ENCODE measurements at places on chromosomes 7 and 10.

- no peak for DNase-seq
Measured at GRCh38 chr7:84102213-84102612, 92.4 kb downstream of the SEMA3A start.

DNA sequence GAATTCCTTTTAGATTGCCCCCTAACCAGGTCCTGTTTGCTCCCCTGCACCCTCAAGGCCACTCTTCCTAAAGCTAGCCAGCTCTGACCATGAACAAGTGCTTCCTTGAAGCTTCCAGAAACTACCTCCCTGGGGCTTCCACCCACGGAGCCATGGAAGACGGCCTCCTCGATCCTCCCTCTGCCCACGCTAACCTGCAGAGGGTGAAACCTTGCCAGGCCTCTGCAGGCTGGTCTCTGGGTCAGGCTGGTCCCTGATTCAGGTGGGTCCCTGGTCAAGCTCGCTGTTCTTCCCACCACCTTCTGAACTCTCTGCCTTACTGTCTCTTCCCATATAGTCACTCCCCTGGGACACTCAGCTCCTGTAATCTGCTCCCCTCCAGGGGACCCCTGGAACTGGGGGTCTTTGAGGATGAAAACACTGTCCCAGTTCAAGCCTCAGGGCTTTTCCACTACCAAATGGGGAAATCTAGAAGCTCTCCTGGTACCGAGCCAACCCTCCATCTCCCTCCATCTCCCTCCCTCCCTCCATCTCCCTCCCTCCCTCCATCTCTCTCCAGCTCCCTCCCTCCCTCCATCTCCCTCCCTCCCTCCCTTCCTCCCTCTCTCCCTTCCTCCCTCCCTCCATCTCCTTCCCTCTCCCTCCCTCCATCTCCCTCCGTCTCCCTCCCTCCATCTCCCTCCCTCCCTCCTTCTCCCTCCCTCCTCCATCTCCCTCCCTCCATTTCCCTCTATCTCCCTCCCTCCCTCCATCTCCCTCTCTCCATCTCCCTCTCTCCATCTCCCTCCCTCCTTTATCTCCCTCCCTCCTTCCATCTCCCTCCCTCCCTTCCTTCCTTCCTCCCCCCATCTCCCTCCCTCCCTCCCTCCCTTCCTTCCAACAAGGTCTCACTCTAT, 2.9 kb downstream of the MLXIPL start:
- no peak for DNase-seq

DNA sequence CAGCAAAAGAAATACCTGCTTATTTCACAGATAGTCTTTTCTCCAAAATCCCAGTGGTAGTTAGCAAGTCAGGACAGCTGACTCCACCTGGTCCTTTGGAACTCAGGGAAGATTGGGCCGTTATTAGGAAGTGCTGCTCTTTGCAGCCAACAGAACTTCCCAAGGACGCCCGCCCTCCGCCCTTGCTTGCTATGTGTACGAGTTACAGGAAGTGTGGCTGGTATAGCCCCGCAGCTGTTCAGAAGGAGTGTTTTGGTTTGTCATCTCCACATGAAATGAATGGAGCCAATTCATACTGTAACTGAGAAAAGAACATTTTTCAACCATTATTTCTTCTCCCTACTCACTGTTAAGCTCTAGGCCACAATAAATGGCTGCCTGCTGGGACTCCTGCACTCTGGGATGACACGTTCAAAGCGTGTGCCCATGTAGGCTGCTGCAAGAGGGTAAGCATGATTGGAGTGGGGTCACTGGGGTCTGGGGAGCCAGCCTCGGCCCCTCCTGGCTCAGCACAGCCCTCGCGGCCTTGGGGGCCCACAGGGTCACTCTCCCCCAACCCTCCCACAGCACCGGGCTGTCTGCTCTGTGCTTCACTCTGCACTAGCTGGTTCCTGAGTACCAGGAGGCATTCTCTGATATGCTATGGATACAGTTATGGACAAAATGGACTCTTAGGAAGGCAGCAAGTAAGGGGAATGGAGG, 244.0 kb downstream of the EBF3 start:
- no peak for DNase-seq

GRCh38 chr10:29174389-29174788, 114.5 kb upstream of the LYZL1 start:
- no peak for DNase-seq

DNA sequence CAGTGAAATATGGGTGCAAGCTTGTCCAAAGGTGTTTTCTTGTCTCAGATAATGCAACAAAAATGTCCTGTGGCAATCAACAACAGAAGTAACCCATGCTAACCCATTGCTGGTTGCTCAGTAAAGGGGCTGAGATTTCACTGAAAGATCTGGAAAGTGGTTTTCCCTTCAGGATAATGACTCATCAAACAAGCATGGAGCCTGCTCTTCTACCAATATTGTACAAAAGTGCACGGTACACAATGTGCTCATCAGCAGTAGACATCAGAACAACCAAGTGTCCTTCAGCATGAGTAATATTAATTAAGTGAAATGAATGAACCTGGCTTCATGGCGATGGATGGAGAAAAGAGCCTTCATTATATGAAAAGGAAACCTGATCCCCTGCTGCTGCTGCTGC, 287.1 kb upstream of the NEBL start:
- no peak for DNase-seq

- DNase-seq: no peak
Measured at GRCh38 chr10:1572519-1573333, 164.6 kb downstream of the ADARB2 start.

DNA sequence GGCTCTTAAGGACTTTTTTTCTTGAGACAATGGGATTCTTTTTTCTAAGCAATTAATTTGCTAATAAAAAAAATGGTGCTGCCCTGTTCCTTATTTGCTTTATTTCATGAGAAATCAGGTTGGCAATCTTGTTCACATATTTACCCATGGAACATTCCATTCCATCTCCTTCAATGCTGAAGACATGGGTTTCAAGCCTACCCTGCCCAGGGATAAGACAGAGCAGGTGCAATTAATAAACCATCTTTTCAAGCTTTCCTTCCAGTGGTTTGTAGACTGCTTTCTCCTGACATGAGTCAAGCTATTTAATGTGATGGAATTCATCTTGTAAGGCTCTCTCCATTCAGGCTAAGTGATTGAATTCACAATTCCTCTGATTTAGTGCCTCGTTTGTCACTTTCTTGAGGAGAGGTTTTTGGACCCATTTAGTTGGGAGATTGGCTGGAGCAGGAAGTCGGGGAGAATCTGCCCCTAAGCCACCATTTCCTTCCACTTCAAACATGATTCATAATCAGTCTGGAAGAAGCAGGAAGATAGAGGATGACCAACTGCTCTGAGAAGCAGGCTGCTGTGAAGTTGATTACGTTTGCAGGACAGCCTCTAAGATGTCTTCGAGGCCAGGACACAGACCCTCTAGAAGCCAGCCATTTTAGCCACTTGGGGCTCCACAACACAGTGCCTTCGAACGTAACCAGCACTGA, 552.4 kb upstream of the GALNT17 start:
- no peak for DNase-seq

GRCh38 chr7:99767662-99768061, 16.3 kb downstream of the CYP3A4 start:
- no peak for DNase-seq

- DNase-seq: no peak
Measured at GRCh38 chr7:42964293-42964692, 32.1 kb downstream of the MRPL32 start.

DNA sequence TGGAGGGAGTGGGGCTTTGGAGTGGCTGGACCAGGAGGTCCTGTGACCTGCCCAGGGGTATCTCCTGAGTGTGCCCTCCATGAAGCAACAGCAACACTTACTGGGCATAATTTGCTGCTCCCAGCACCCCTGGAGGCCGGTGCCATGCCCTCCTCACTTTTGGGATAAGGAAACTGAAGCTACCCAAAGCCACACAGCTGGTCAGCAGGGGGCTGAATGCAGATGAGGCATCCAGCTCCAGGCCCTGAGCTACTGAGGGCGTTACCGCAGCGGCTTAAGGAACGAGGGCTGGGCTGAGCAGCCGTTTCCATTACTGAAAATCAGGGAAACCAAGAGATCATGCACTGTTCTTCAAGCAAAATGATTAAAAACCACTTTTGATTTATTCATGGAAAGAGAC, 408.9 kb downstream of the GLRX3 start:
- DNase-seq: no peak

- no peak for DNase-seq
Measured at GRCh38 chr7:74029089-74029785, 1.3 kb downstream of the ELN start.

GRCh38 chr7:36283181-36283580, 106.5 kb upstream of the ANLN start:
- DNase-seq: no peak

DNA sequence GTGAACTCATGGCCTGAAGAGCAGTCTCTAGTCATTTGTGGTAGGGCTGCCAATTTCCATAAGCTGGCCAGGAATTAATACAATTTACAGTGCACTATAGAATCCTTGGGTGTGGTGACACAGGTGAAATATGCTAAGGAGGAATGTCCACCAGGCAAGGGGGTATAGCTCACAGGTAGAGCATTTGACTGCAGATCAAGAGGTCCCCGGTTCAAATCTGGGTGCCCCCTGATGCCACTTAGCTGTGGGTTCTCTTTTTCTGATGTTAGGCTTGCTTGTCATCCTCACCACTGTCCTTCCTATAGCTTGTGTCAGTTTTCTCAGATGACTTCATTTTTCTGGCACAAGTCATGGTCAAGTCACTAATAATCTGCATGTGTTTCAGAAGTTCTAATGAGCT, 108.7 kb downstream of the ZNF467 start:
- no peak for DNase-seq

Measured in T follicular helper cell (primary cell).